Suprapubic skin (tissue), 4 donors: ENCODE measurements at places on chromosomes 2 and 18. TPM values are rescaled to one million over a fixed set of nuclear protein-coding genes. Genes with fewer than 3 reads are reported as not detected.

DNA sequence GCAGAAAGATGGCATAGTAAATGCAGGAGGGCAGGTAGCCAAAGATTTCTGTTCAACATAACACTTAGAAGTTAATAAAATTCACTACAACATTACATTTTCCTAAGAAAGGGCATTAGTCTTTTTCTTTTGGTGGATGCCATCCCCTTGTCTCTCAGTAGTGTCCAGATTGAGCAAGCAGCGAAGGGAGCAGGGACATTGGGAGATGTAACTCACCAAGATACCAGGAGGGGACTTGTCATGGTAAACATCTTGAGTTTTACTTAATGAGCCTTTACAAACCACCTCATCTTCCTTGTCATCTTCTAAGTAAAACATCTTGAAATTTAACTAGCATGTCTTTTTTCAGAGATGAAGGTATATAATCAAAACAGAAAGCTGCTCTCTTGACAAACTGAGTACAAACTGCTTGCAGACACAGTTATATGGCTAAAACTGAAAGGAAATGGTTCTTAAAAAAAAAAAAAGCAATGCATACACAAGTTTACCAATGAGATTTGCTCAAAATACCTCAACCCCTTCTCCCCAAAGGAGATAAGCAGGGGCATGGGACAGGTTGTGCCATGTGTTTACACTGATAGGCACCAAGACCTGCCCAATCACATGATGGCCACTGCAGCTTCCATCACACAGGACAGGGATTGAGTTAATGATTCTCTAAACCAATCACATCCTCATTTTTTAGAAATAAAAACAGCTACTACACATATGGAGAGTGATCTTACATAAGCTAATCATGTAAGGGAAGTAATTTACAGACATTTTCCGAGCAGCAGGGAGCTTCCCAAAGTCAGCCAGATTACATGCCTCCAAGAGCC lies 30.3 kb downstream of the LPIN2 start:
- peaks cover 52% of the 10 kb centered on the region for H3K4me1 ChIP-seq
- no peak overlapping the region for H3K4me3 ChIP-seq
- no peak for DNase-seq
- H3K36me3 ChIP-seq, result no peaks in the 10 kb centered on the region
- H3K27ac ChIP-seq, result no peak overlapping the region

RESP18 gene
- total RNA-seq, result not detected

- H3K27me3 ChIP-seq, result no peaks in the 10 kb centered on the region
- no peak overlapping the region for H3K27ac ChIP-seq
- peaks cover 23% of the 10 kb centered on the region for H3K4me1 ChIP-seq
- DNase-seq, result no peak
- H3K36me3 ChIP-seq, result no peaks in the 10 kb centered on the region
- no peak overlapping the region for H3K4me3 ChIP-seq
These were observed 7.8 kb upstream of the SERPINB2 start for GRCh38 chr18:63879709-63880108.

GRCh38 chr18:61891894-61892293 lies 913 bp downstream of the RNF152 start:
- peaks cover 47% of the 10 kb centered on the region for H3K4me1 ChIP-seq
- peak overlapping the region; percentile 89 for H3K27ac ChIP-seq
- H3K4me3 ChIP-seq, result peak overlapping the region; percentile 88

- H3K4me1 ChIP-seq, result no peaks in the 10 kb centered on the region
- no peak overlapping the region for H3K4me3 ChIP-seq
- no peaks in the 10 kb centered on the region for H3K27me3 ChIP-seq
- no peak overlapping the region for H3K27ac ChIP-seq
- DNase-seq, result no peak
- H3K36me3 ChIP-seq, result no peaks in the 10 kb centered on the region
These were observed 65.4 kb downstream of the TACR1 start for GRCh38 chr2:75133621-75134570.

- no peaks in the 10 kb centered on the region for H3K27me3 ChIP-seq
- no peak for DNase-seq
- H3K27ac ChIP-seq, result no peak overlapping the region
These were observed 170.6 kb downstream of the ALPK2 start for GRCh38 chr18:58458304-58458703.

ARMC9 gene
- 11.5 TPM for total RNA-seq

- H3K4me3 ChIP-seq, result no peak overlapping the region
- no peak overlapping the region for H3K27ac ChIP-seq
- DNase-seq, result no peak
- H3K36me3 ChIP-seq, result no peaks in the 10 kb centered on the region
- no peaks in the 10 kb centered on the region for H3K4me1 ChIP-seq
These were observed 879.8 kb upstream of the PIK3C3 start for GRCh38 chr18:41075212-41075611.

GRCh38 chr2:224208443-224208842 lies 169.4 kb upstream of the SERPINE2 start:
- no peak overlapping the region for H3K27ac ChIP-seq
- H3K4me3 ChIP-seq, result no peak overlapping the region
- no peaks in the 10 kb centered on the region for H3K4me1 ChIP-seq
